Activated T-helper 1 cell treated with anti-CD3 and anti-CD28 coated beads, Interleukin-12 subunit alpha, Interleukin-12 subunit beta, Interleukin-2, Interleukin-4 antibody, amounts not matched to agents 30 ng/mL and 10 ng/mL and 1 ng/mL, durations not matched to agents 14 hours and 24 hours and 36 hours (primary cell): ENCODE measurements at places on chromosomes 6 and 20. TPM values are rescaled to one million over a fixed set of nuclear protein-coding genes. Genes with fewer than 3 reads are reported as not detected.

- DNase-seq = no peak
Measured at GRCh38 chr6:51398064-51398705, 579.5 kb downstream of the TFAP2B start.

DNA sequence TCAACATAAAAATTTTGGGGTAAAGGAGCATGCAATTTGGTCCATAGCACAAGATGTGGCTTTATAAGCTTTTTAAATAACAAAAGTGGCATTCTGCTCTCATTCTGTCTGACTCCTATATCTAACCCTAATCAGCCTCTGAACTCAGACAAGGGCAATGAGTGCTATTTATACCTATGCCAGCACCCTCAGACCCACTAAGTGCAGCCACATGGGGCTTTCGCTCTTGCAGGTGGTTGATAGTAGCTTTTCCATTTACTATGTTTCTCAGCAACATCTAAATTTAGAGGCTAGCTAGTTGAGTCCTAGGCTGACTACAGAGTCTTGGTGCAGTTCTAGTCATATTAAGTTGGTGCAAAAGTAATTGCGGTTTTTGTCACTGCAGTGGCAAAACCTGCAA, 217.1 kb upstream of the THBS2 start:
- no peak for DNase-seq

DNA sequence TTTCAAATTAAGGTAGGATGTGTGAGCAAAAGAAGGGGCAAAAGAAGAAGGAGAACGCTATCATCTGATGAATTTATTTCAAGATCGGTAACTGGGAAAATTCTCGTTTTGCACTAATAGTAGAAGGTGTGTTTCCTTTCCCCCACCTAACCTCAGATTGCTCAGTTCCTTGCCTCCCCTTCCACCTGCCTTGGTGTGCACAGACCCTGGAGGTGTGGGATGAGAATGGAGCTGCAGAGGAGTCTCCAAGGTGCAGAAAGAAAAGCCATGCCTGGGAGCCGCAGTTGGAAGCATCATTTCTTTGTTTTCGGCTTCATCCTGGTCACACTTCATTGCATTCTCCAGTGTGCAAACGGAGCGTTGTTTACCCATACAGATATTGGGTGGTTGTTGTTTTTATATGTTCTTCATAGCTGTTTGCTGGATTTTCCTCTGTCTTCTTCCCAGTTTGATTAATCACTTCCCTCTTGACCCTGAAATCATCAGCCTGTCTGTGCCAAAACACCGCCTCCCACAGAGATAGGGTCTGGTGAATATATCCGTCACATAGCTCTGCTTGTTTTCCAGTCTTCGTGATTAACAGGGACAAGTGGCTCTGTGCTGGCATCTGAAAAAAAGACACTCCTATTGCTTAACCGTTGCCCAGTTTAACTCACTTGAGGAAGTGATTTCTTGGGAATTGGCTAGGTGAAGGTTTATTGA, 40.2 kb upstream of the NEDD9 start:
- no peak for DNase-seq

DNA sequence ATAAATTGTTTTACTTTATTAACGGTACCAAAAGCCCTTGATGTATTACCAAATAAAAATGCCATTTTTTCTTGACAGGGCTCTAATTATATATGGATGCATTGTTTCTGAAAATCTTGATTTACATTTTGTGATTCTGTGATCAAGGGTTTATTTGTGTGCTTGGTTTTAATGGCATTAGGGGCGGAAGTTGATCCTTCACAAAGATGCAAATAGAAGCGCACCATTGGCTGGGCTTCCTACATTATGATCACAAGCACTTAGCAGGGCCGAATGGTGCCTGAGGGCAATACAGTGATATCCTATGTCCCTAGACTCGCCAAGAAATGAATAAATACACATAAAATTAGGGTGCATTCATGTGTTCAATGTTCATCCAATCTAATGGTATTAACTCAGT, 172.9 kb upstream of the UST start:
- no peak for DNase-seq

GRCh38 chr6:551829-552350, 105.0 kb downstream of the HUS1B start:
- DNase-seq = no peak

DNA sequence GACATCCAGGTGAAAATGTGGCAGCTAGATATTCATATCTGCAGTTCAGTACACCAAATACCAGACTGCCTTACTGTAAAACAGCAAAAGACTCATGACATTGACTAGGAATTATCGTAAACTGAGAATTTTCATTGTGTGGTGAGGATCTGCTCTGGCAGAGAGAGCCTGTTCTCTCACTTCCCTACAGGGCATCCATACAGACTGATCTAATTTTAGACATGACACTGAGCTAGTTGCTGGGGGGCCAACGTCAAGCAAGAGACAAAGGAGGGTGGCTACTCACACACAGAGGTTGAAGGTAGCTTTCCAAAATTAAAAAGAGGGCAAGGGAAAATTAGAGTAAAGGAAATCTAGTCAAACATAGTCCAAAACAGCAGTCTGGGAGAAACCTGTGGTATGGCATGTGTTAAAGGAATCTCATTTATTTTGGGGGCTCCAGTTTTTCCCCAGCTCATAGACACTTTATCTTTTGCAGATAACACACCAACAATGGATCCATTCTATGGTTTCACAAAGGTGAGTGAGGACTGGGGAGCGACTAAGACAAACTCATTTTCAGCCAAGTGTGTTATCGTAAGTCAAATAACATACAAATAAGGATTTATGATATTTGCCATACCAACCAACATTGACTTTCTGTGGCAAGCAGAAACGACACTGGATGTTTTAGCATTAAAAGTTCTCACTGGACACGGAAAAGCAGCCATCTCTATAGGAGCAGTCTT, 36.6 kb upstream of the NHSL1 start:
- DNase-seq = no peak

RIPPLY2 gene
- not detected in 2 replicates for total RNA-seq

C6orf132 gene
- total RNA-seq = 0.18 and 0.20 TPM in 2 replicates

ECT2L gene
- not detected in 2 replicates for total RNA-seq

NCOA5 gene
- total RNA-seq = 30.4 and 32.9 TPM in 2 replicates
